ENCODE measurements at places on chromosomes 7 and 10.

GRCh38 chr10:71094712-71095390 is 117.5 kb upstream of the UNC5B start:
- DNase-seq: peak; percentile 64

DNA sequence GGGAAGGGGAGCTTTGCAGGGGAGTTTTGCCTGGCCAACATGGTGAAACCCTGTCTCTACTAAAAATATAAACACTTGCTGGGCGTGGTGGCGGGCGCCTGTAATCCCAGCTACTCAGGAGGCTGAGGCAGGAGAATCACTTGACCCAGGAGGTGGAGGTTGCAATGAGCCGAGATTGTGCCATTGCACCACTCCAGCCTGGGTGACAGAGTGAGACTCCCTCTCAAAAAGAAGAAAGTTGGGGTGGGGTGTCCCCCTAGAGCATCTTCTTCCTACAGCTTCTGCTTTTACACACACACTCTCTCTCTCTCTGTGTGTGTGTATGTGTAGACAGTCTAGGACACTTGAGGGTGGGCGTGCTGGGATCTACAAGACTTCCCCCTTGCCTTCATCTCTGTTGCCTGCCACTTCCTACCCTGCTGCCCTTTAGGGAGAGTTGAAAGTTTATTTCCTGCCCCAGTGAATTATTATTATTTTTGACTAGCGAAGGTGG is 21.7 kb downstream of the PLAU start:
- no peak for DNase-seq

- DNase-seq: no peak
Measured at GRCh38 chr10:69479240-69480067, 28.2 kb downstream of the TSPAN15 start.

DNA sequence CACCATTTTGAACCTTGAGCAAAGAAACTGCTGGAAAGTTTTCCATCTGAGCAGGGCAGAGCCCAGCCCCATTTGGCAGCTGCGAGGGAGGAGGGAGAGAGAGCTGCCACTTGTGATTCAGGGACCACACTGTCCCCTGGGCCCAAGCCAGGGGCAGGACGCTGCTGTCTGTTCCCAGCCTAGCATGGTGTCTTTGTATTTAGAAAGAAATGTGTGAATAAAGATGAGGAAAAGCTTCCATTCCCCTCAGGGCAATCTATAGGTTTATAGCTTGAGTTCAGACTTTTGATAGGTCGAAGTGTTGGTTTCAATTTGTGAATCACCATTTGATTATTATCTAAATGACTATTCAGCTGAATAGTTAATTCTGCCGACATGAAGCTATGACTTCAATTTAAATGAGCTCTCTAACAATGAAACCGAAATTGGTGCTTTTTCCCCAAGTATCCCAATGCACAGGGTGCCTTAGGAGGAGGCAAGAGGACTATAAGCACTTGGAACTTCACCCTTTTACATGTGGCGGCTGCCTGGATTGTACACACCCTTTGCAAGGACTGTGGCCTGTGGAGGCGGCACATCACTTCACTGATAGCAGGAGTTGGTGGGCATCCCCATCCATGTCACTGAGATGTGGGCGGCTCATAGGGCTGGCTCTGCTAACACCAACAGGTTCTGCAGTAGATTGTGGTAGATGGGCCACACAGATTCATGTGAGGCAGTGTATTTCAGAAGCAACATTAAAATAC is 223.5 kb downstream of the CCDC3 start:
- DNase-seq: no peak

GRCh38 chr10:4103603-4104002 is 318.6 kb upstream of the KLF6 start:
- DNase-seq: no peak

GRCh38 chr7:33578881-33579672 is 326.3 kb upstream of the BMPER start:
- no peak for DNase-seq

- no peak for DNase-seq
Measured at GRCh38 chr10:6609625-6610024, 29.5 kb upstream of the PRKCQ start.

DNA sequence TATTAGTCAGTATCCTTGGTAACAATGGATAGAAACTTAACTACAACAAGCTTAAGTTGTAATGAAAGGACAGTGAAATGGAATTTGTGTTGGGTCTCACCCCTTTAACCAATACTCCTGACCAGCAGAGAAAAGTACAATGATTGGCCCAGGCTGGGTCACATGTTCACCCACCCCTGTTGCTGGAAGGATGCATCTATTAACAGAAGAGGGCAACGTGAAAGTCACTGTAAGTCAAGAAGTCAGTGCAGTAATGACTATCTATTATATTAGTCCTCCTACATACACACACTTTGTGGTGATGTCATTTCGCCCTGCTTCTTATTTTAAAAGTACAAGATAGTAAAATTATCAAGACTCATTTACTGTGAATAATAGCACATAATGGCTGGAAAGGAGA is 16.2 kb downstream of the PNLIPRP2 start:
- no peak for DNase-seq
